ENCODE measurements at places on chromosomes 3 and 15.

DNA sequence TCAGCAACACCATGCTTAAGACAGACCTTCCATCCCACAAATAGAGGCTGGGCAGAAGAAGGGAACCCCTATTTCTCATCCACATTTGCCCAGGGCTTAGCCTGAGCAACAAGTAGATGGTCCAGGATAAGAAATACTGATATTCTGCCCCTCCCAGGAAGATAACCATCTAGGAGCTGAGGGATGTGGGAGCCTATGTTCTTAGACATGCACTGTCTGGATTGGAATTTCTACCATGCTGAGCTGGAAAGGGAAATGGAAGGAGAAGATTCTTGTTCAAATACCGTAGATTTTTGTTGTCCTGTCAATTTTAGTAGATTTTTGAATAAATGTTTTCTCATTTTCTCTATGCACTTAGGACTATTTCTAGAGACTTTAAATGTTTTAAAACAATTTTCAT lies 450.7 kb upstream of the SEMA6D start:
- DNase-seq = no peak

GRCh38 chr3:16551342-16551976 lies 38.0 kb upstream of the RFTN1 start:
- no peak for DNase-seq

- DNase-seq = no peak
Measured at GRCh38 chr3:178352326-178353005, 183.8 kb upstream of the KCNMB2 start.

DNA sequence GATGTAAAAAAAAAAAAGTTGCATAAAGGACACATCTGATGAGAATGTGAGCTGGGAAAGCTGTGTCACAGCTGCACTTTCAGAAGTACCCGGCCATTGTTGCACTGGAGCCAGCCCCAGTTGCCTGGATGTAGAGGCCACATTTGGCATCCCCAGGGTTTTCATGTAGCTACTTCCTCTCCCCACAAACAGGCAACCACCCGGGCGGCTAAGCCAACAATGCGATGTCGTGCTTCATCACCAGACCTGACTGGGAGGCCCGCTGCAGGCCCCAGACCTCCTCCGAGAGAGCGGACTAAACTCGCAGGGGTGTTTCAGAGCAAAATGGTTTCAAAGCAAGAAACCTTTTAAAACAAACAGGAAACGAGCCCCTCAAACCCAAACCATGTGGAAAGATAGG lies 142.3 kb downstream of the TMCO5A start:
- DNase-seq = no peak

DNA sequence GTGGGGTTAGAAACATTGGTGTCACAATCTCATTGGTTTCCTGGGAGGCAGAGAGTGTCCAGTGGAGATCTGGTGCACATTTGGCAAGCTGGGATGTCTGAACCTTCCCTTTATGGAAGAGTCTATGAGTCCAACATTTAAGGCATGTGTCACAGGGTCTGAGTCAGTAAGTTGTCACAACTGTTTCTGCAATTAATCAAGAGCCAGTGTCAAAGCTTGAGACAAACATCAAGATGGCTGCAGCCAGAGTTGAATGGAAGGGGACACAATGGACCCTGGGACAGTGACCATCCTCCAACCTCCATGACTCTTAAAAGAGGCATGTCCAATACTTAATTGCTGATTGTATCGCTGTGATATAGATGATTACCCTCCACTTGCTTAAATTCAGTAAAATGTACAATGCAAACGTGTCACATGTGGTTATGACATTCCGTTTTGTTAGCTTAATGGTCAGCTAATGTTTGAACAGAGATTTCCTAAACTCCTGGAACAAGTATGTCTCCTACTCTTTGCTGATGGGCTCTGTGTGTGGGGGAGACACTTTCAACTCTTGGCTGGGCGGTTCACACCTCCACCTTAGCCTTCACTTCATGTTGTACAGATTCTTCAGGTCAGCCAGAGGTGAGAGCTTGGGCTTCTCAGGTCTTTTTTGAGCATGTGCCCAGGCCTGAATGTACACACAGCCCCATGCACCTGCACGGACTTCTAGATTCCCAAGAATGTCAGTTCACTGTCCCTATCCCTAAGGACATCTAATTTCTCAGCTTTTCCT lies 79.9 kb upstream of the PRR23E start:
- no peak for DNase-seq

DNA sequence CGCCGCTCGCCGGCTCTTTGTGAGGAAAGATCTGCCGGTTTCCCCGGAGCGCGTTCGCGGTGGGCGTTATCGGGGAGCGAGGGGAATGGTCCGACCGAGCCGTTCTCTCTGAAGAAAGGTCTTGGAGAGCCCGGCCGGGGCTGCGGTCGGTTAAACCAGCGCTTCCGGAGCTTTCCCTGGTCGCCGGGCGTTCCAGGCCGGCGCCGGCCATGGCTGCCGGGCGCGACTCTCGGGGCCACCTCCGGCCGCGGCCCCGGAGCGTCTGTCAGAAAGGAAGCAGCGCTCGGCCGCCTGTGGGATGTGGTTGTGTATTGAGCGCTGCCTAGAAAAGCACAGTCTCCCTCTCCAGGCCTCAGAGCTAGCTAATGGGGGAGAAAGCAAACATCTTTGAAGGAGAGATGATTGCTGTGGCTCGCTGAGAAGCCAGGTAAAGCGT lies 731 bp downstream of the FYTTD1 start:
- DNase-seq = no peak

- DNase-seq = no peak
Measured at GRCh38 chr3:118973050-118973449, 61.6 kb downstream of the IGSF11 start.

- no peak for DNase-seq
Measured at GRCh38 chr3:103126115-103126514, 691.3 kb downstream of the ZPLD1 start.

DNA sequence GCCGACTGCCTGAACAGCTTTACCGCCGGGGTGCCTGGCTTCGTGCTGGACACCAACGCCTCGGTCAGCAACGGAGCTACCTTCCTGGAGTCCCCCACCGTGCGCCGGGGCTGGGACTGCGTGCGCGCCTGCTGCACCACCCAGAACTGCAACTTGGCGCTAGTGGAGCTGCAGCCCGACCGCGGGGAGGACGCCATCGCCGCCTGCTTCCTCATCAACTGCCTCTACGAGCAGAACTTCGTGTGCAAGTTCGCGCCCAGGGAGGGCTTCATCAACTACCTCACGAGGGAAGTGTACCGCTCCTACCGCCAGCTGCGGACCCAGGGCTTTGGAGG lies 815 bp downstream of the SPINT1 start:
- DNase-seq = no peak

- DNase-seq = no peak
Measured at GRCh38 chr3:170002879-170003278, 34.9 kb upstream of the GPR160 start.

- DNase-seq = no peak
Measured at GRCh38 chr15:80573606-80574005, 121.5 kb upstream of the ABHD17C start.

DNA sequence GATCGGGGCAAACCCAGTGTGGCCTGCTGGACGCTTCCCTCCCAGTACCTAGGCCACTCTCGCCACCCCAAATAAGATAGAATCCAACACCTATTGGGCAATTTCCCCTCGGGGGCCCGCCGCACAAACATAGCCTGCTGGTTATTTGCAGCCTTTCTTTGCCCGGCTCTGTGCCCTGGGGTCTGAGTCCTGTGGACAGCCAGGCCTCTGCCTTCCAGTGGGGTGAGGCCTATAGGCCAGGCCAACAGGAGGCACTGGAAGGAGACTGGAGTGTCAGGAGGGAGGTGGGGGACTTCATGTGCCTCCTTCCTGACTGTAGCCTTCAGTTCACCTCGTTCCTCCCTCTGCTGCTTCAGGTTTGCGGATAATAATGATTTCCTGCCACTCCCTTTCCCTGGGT lies 47.4 kb upstream of the LDHAL6B start:
- DNase-seq = no peak

DNA sequence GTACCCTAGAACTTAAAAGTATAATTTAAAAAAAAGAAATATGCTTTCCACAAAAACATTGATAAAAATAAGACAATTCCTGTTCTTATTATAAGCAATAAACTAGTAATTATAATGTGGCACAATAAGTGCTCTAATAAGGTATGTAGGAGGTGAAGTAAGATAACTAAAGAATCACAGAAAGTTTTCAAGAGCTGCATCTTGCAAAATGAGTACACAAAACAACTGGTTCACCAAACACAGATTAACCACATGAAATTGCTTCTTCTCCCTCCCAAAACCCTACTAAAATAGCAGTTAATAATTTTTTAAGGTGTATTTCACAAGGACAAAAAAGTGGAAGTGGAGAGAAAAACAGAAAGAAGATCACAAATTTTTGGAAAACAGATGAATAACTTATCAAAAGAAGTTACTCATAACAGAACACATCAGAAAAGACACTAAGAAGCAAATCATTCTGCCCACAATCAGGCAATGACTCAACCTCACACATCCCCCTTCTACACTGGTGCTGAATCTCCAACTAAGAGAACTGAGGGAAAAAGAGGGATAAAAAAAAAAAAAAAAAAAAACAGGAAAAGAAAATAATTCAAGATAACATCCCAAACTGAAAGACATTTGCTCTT lies 64.2 kb downstream of the TBC1D5 start:
- no peak for DNase-seq

- DNase-seq = no peak
Measured at GRCh38 chr3:156297582-156297981, 177.2 kb downstream of the KCNAB1 start.

GRCh38 chr3:46845397-46845859 lies 17.8 kb downstream of the MYL3 start:
- DNase-seq = no peak

All from hematopoietic multipotent progenitor cell treated with erythropoietin and hydrocortisone succinate and interleukin-3 and kit ligand, for 17 days (in vitro differentiated cells).